ENCODE measurements at places on chromosomes 16 and 17. TPM values are rescaled to one million over a fixed set of nuclear protein-coding genes. Genes with fewer than 3 reads are reported as not detected.

- no peaks in the 10 kb centered on the region for H3K27me3 ChIP-seq
- no peak overlapping the region for H3K4me3 ChIP-seq
- no peak for DNase-seq
- H3K27ac ChIP-seq: no peak overlapping the region
These were observed 7.2 kb upstream of the GRB2 start for GRCh38 chr17:75412455-75413317.

DNA sequence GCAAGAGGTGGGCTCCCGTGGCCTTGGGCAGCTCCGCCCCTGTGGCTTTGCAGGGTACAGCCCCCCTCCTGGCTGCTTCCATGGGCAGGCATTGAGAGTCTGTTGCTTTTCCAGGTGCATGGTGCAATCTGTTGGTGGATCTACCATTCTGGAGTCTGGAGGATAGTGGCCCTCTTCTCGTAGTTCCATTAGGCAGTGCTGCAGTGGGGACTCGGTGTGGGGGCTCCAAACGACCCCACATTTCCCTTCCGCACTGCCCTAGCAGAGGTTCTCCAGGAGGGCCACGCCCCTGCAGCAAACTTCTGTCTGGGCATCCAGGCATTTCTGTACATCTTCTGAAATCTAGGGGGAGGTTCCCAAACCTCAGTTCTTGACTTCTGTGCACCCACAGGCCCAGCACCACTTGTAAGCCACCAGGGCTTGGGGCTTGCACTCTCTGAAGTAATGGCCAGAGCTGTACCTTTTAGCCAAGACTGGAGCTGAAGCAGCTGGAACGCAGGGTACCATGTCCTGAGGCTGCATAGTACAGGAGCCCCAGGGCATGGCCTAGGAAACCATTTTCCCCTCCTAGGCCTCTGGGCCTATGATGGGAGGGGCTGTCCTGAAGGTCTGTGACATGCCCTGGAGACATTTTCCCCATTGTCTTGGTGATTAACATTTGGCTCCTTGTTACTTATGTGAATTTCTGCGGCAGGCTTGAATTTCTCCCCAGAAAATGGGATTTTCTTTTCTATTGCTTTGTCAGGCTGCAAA is 6.0 kb downstream of the PRKAR1A start:
- H3K27me3 ChIP-seq: no peaks in the 10 kb centered on the region
- peaks cover 4% of the 10 kb centered on the region for H3K4me1 ChIP-seq
- no peak overlapping the region for H3K4me3 ChIP-seq
- H3K27ac ChIP-seq: no peak overlapping the region
- DNase-seq: no peak

GRCh38 chr17:40531051-40531991 is 29.9 kb upstream of the TNS4 start:
- H3K4me3 ChIP-seq: no peak overlapping the region
- no peak for DNase-seq
- no peaks in the 10 kb centered on the region for H3K27me3 ChIP-seq
- H3K36me3 ChIP-seq: no peaks in the 10 kb centered on the region
- H3K4me1 ChIP-seq: no peaks in the 10 kb centered on the region

- DNase-seq: no peak
- no peak overlapping the region for H3K4me3 ChIP-seq
- H3K27me3 ChIP-seq: no peaks in the 10 kb centered on the region
These were observed 2.8 kb downstream of the CDIPT start for GRCh38 chr16:29860218-29860617.

- DNase-seq: peak; percentile 87
- H3K4me1 ChIP-seq: peaks cover 9% of the 10 kb centered on the region
- peaks cover 2% of the 10 kb centered on the region for H3K27me3 ChIP-seq
- no peak overlapping the region for H3K4me3 ChIP-seq
- H3K36me3 ChIP-seq: no peaks in the 10 kb centered on the region
These were observed 16.6 kb downstream of the CD7 start for GRCh38 chr17:82300707-82301270.

GRCh38 chr16:21646721-21647561 is 5.5 kb downstream of the IGSF6 start:
- no peak for DNase-seq
- H3K36me3 ChIP-seq: no peaks in the 10 kb centered on the region
- H3K27me3 ChIP-seq: no peaks in the 10 kb centered on the region
- H3K27ac ChIP-seq: no peak overlapping the region
- no peak overlapping the region for H3K4me3 ChIP-seq

GRCh38 chr16:46427340-46428107 is 193.7 kb downstream of the SHCBP1 start:
- no peak overlapping the region for H3K4me3 ChIP-seq
- no peaks in the 10 kb centered on the region for H3K36me3 ChIP-seq
- no peak for DNase-seq
- no peaks in the 10 kb centered on the region for H3K4me1 ChIP-seq
- H3K27me3 ChIP-seq: no peaks in the 10 kb centered on the region

RMI2 gene
- total RNA-seq: 96.0 TPM

DOC2A gene
- total RNA-seq: 13.9 TPM
